CD4-positive, alpha-beta T cell treated with Interleukin-4 for 4 hours (primary cell): ENCODE measurements at places on chromosomes 4 and X.

DNA sequence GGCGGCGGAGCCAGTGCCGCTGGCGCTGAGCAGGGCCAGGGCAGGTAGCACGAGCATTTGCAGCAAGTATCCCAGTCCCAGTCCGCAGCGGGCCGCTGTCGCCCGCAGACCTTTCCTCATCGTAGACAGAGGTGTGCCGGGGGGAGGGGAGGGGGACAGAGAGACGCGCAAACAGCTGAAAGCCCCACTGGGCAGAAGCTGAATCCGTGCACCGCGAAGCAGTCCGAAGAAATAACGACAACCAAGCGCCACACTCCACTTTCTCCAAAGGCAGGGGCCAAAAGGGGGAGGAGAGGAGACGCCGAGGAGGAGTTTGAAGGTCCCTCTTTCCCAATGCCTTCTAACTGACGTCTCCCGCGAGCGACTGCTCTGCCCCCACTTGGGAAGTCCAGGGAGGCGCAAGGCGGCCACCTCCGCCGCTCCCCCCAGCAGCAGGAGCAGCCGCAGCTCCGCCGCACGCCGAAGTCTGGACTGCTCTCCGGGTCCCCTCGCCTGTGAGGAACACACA lies at the start of gene UNC5C:
TSS of gene UNC5C (minus strand) at position 236 of the 508 bp plus-strand sequence.
- no peak for DNase-seq

DNA sequence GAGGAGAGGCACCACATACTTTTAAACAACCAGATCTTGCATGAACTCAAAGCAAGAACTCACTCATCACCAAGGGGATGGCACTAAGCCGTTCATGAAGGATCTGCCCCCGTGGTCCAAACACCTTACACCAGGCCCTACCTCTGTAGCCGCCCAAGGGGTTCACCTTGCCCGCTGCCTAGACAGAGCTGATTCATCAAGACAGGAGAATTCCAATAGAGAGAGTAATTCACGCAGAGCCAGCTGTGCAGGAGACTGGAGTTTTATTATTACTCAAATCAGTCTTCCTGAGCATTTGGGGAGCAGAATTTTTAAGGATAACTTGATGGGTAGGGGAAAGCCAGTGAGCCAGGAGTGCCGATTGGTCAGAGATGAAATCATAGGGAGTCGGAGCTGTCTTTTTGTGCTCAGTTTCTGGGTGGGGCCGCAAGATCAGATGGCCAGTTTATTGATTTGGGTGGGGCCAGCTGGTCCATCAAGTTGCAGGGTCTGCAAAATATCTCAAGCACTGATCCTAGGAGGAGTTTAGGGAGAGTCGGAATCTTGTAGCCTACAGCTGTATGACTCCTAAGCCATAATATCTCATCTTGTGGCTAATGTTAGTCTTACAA lies 364.7 kb downstream of the PCDH7 start:
- DNase-seq, result no peak

- no peak for DNase-seq
Measured at GRCh38 chr4:4594285-4594920, 52.6 kb upstream of the STX18 start.

DNA sequence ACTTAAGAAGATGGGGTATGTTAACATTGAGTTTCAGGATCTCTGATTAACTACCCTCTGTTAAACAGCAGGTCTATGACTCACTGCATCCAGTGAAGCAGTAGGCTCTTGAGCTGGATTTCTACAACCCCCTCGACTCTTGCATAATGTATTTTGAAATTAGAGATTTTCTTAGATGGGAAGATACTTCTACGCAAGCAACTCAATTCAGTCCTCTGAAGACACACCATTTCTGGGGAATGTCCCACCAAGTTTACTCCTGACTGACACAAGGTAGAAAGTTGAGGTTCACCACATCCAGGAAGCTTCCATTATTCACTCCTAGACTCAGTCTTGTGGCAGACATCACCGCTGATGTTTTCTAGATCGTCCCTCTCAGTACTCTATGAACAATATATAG lies 12.9 kb downstream of the PALLD start:
- peak; percentile 50 for DNase-seq

GRCh38 chr4:134888156-134888555 lies 686.6 kb upstream of the PABPC4L start:
- DNase-seq, result no peak

- DNase-seq, result no peak
Measured at GRCh38 chr4:64095398-64095797, 313.9 kb downstream of the TECRL start.

- no peak for DNase-seq
Measured at GRCh38 chr4:88960576-88960975, 96.4 kb downstream of the FAM13A start.

DNA sequence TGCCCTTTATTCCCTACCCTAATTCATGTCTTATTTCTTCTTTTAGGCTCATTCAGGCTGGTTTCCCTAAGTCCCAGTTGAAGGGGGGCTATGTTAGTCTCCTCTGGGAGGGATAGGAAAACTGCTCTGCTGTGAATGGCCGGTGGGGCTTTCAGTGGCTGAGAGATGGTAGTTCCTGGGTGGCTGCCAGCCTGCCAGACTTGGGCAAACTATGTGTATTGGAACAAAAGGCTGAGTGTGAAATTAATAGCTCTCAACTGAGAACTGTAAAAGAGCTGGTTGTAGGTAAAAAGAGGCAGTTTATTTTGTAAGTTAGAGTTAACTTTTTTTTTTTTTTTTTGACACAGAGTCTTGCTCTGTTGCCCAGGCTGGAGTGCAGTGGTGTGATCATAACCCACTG lies 28.8 kb downstream of the ARHGAP10 start:
- no peak for DNase-seq

DNA sequence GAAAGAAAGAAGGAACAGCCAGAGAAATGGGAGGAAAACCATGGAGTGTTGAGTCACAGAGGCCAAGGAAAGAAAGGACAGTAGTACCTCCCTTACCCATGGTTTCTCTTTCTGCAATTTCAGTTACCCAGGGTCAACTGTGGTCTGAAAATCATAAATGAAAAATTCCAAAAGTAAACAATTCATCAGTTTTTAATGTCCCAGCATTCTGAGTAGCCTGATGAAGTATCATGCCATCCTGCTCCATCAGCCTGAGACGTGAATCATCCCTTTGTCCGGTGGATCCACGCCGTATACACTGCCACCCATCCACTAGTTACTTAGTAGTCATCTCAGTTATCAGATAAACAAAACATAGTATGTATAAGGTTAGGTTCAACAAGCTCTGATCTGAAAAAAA lies 114.2 kb downstream of the COMMD8 start:
- no peak for DNase-seq

DNA sequence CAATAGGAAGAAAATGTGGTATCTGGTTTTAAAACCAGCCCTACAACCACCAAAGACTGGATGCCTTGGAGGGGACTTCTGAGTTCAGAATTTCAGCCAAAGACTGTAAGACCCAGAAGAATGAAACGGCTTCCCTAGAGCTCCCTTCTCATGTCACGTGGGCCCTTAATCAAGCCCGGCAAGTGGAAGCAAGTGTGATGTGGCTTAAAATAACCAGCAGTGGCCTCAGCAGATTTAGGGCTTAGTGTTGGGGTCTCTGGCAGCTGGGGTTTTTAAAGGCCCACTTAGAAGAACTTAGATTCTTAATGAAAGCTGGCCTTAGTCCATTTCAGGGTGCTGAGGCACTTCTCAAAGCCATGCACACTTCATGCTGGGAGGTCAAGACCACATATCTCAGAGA lies 111.2 kb upstream of the TBC1D9 start:
- no peak for DNase-seq

DNA sequence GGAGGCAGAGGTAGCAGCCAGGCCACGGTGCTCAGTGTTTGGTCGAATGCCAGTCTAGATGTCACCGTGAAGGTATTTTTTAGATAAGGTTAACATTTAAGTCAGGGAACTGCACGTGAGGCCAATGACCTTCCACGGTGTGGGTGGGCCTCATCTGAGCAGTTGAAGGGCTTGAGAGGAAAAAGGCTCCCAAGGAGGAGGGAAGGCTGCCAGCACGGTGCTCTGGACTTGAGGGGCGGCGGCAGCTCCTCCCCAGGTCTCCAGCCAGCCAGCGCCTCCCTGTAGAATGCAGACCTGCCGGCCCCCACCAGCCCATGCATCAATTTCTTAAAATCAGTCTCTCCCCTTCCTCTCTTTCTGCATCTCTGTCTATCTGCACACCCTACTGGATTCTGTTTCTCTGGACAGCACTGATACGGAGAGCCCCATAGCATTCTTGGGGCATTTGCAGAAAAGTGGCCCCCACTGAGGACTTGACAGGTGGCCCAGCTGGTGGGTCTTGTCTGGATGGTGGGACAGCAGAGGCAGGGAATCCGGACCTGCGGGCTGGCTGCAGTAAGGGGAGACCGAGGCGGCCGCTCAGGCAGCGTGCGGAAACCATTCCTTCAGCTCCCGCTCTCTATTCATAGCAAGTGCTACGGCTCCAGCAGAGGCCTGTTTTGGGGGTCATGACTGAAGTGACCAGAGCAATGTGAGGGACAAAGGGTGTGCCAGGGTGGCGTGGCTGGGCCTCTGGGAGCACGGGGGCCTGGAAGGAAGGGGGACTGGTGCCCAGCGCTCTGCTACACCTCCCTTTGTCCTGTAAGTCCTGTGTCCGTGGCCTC lies 7.9 kb upstream of the RGS12 start:
- no peak for DNase-seq

GRCh38 chr4:48085821-48086589 lies 48.0 kb downstream of the TXK start:
- DNase-seq, result no peak

DNA sequence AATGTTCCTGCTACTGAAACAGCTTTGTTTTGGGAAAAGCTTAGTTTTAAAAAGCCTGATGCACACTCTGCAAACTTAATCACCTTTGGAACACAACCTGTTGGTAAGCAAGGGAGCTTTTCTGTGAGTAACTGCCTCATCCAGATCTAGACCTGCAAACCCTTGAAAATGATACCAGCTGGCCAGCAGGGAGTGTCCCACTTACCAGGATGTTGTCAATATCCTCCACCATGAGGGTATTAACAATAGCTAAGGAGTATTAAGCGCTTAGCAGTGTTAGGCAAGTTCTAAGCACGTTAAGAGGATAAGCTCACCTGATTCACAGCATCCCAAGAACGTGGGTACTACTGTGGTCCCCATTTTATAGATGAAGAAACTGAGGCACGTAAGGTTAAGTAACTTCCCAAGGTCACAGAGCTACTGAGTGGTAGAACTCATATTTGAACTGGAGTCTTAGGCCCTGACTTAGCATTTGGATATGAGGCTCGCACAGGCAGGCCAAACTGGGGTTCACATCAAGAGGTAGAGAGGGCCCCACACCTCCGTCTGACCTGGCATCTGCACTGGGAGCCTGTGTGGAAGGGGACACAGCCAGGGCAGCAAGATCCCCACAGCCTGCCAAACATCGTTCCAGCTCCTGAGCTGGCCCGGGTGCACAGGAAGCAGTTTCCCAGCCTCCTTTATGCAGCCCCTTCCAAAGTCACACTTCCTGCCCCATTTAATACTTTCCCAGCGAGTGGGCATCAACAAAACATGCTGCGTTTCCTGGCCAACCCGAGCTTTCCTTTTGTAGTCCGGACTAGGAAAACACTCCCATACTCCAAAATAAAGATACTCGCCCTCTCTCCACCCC lies 32.7 kb downstream of the IRF2 start:
- no peak for DNase-seq

- no peak for DNase-seq
Measured at GRCh38 chr4:27082776-27083175, 222.1 kb downstream of the STIM2 start.

DNA sequence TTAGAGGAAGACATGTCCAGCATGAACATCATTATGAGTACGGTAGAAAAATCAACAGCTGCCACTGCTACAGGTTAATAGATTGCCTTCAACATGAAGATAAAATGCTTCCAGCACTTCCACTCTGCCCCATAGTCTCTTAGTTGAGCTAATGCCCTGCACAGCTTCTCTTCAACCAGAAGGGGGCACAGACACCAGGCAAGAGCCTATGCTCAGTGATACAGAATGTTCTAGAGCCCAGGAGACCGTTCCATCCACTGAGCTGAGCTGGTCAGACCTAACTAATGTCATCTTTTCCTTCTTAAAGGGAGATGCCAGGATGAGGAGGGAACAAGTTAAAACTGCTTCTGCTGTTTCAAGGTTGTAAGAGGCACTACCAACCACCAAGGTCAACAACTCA lies 42.2 kb downstream of the SMIM10L2A start:
- DNase-seq, result peak; percentile 3

DNA sequence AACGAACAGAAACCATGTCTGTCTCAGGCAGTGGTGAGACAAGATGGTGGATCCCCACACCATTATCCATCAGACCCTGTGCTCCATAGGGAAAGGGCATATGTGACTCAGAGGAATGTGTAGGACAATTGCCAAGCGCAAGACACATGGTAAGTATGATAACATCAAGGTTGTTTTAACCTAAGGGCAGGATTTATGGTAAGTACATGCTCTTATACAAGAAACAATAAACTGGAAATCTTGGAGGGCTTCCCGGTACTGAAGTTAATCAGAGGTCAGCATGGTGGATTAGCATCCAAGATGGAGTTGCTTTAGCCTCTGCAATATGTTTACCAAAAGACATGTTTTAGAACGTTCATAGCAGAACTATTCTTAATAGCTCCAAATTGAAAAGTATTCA lies 355.0 kb downstream of the PPP1R2C start:
- no peak for DNase-seq

GRCh38 chrX:97238632-97239031 lies 354.9 kb downstream of the RPA4 start:
- DNase-seq, result no peak

DNA sequence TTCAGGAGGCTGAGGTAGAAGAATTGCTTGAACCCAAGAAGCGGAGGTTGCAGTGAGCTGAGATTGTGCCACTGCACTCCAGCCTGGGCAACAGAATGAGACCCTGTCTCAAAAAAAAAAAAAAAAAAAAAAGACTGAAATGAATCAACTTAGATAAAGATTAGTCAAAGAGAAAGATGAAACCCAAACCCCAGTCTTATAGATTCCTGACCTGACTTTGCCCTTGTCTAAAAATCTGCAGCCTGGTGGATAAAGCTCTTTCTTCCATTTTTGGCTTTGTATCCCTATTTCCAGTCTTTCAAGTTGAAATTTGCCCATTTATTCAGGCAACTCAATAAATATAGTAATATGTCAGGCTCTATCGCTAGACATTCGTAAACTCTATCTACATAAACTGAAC lies 39.3 kb upstream of the SPINK2 start:
- DNase-seq, result no peak
